CD4-positive, alpha-beta T cell treated with Interleukin-12 subunit alpha and Interleukin-12 subunit beta, for 1 hour (primary cell): ENCODE measurements at places on chromosomes 2 and 18.

- no peak for DNase-seq
Observed at GRCh38 chr18:41537666-41538065, 417.4 kb upstream of the PIK3C3 start.

GRCh38 chr2:11835403-11835802 is 89.0 kb downstream of the LPIN1 start:
- no peak for DNase-seq

DNA sequence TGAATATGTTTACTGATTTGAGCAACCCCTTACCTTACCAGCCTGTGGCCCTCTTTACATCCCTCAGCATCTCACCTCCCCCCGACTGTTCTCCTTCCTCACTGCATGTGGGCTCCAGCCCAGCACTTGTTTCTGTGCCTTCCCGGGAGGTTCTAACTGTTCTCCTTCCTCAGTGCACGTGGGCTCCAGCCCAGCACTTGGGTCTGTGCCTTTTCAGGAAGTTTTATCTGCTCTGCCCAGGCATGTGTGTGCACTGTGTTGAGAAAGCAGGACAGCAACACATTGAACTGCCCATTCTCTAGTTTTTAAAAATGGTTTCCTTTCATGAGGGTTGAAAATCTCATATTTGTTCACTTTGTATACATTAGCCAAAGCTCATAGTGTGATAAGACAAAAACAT is 158.4 kb downstream of the ATP9B start:
- DNase-seq: no peak

GRCh38 chr2:25410370-25410769 is 68.6 kb upstream of the DNMT3A start:
- no peak for DNase-seq

GRCh38 chr2:189362283-189362682 is 79.0 kb upstream of the WDR75 start:
- DNase-seq: no peak

DNA sequence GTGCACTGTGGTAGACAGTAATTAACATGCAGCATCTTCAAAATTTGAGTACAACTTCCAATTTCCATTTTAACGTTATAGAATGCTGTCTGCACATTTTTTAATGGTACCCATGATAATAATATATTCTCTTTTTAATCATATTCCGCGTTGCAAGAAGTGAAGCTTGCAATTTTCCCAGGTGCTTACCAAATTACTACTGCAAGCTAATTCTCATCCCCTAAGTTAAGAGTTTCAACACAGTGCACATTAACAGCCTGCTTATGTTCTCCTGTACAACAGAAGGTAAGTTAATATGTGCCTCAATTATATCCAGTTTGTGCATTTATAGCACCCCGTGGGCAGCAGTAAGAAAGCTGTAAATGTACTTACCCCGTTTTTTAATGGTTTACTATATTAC is 132.9 kb downstream of the CBLN2 start:
- no peak for DNase-seq

- DNase-seq: no peak
Observed at GRCh38 chr2:64779117-64779690, 125.5 kb upstream of the SERTAD2 start.

DNA sequence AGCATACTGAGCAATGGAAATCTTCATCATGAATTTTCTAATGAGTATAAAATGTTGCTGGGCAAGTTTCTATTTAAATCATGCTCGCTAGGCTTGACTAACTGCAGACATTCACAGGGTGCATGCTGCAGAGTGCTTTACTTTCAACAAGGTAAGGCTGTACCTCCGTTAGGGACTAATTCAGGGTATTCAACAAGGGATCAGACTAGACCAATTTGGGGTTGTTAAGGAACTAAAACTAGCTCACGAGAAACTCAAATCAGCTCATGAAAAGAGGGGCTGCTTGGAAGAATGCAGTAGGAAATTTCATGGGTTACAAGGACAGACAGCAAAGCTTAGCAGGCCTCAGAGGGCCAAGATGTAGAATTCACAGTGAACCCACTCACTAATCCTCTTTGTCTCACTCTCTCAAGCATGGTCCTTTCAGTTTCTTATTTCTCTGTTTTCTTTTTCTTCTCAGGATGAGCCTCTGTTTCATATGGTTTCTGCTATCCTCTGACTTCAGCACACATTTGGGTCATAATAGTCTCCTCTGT is 2.2 kb downstream of the MYO3B start:
- DNase-seq: no peak

GRCh38 chr2:10318345-10318744 is 15.6 kb downstream of the HPCAL1 start:
- DNase-seq: no peak
